Naive thymus-derived CD8-positive, alpha-beta T cell (primary cell): ENCODE measurements at places on chromosomes 2 and 18. TPM values are rescaled to one million over a fixed set of nuclear protein-coding genes. Genes with fewer than 3 reads are reported as not detected.

Gene RALBP1
- polyA plus RNA-seq: 46.7 TPM

Gene RPS27A
- polyA plus RNA-seq: 4,384 TPM

Gene HAUS1
- 35.1 TPM for polyA plus RNA-seq

Gene ERMN
- polyA plus RNA-seq: 0.58 TPM

Gene UGT1A8
- not detected for polyA plus RNA-seq

Gene ANKRD30BL
- not detected for polyA plus RNA-seq

Gene FNDC4
- 0.09 TPM for polyA plus RNA-seq

Gene GULP1
- polyA plus RNA-seq: not detected

Gene POTEC
- not detected for polyA plus RNA-seq

Gene PSD4
- polyA plus RNA-seq: 44.1 TPM

Gene FKBP7
- polyA plus RNA-seq: 3.9 TPM

Gene PLGLB2
- polyA plus RNA-seq: 0.31 TPM

Gene DYSF
- 3.2 TPM for polyA plus RNA-seq

Gene ALPI
- not detected for polyA plus RNA-seq

Gene ZNF519
- polyA plus RNA-seq: 3.7 TPM

Gene TAF4B
- polyA plus RNA-seq: 7.3 TPM

Gene IL36A
- polyA plus RNA-seq: 0.25 TPM

Gene PMAIP1
- polyA plus RNA-seq: 2.6 TPM

Gene UPP2
- not detected for polyA plus RNA-seq

Gene CKAP2L
- polyA plus RNA-seq: not detected

Gene ANO7
- not detected for polyA plus RNA-seq

Gene LYPD6
- polyA plus RNA-seq: not detected

Gene LRRTM1
- polyA plus RNA-seq: not detected

Gene TUBA3E
- not detected for polyA plus RNA-seq

Gene SP5
- polyA plus RNA-seq: not detected

Gene SNTG2
- 0.94 TPM for polyA plus RNA-seq

Gene TPGS2
- polyA plus RNA-seq: 55.7 TPM

Gene FSHR
- not detected for polyA plus RNA-seq
